ENCODE measurements at places on chromosomes 5 and 9. TPM values are rescaled to one million over a fixed set of nuclear protein-coding genes. Genes with fewer than 3 reads are reported as not detected.

RAI14 gene
- total RNA-seq: not detected

FST gene
- 0.49 TPM for total RNA-seq

GBA2 gene
- 57.7 TPM for total RNA-seq

TYRP1 gene
- total RNA-seq: not detected

TMEFF1 gene
- 0.49 TPM for total RNA-seq

- no peaks in the 10 kb centered on the region for H3K27me3 ChIP-seq
- peak; percentile 98 for DNase-seq
- H3K4me3 ChIP-seq: peak within 1 kb of the TSS; percentile 98
- peaks cover 37% of the 10 kb centered on the region for H3K4me1 ChIP-seq
Observed at GRCh38 chr5:150412319-150413175, at the start of gene CD74. CD74 (minus strand) TSS chr5:150412910; CDS start chr5:150412749, 161 bp downstream.

- DNase-seq: no peak
- H3K27me3 ChIP-seq: peaks cover 29% of the 10 kb centered on the region
- H3K4me3 ChIP-seq: no peak overlapping the region
- H3K27ac ChIP-seq: no peak overlapping the region
- H3K36me3 ChIP-seq: no peaks in the 10 kb centered on the region
Observed at GRCh38 chr5:138111937-138112336, 27.3 kb downstream of the NME5 start.

DNA sequence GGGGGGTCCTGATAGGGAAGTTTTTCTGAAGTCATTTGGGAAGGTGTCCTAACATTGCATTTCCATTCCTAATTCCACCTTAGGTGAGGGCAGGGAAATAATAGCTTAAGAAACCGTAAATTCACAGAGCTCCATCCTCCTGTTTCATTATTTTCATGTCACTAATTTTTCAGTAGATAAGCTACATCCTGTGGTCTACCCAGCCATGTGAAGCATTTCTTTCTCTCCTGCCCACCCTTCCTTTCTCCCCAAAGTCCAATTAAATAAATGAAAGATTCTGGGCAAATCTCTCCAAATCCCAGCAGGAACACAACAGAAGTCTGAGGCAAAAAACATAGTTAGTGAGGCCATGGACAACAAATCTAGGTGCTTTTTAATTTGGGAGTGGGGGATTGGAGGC is 95.1 kb upstream of the ERBIN start:
- no peaks in the 10 kb centered on the region for H3K36me3 ChIP-seq
- DNase-seq: no peak
- no peak overlapping the region for H3K4me3 ChIP-seq
- H3K27ac ChIP-seq: no peak overlapping the region

DNA sequence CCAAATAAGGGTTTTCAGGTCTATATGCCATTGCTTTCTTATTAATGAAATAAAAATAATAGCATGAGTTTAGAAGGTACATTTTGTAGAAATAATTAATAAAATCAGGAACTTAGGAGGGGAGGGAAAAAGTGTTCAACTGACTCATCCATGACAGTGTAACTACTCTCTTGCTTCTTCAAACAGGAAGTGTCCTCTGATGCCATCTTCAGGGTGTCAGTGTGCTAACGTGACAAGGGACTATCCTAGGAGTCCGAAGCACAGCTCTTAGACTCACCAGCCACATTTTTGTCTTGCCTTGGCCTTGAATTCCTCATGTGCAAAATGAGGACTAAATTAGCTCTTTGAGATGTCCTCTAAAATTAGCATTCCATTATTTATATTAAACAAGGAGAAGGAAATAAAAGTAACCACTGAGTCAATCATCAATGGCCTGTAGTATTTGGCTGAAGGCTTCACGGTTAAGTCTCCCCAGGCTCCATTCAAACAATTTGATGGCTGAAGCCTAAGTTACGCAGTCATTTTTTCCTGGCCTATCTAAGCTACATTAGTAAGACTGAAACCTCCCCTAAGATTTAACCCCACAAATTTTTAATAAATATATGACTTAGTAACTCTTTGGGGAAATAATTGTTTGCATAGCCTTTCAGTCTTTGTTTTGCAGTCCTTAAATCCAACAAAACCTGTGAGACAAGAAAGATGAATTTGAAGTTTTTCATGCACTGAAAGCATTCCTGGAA is 151.1 kb downstream of the ARL15 start:
- H3K36me3 ChIP-seq: peaks cover 2% of the 10 kb centered on the region
- no peak overlapping the region for H3K27ac ChIP-seq
- no peak for DNase-seq
- H3K4me3 ChIP-seq: no peak overlapping the region

DNA sequence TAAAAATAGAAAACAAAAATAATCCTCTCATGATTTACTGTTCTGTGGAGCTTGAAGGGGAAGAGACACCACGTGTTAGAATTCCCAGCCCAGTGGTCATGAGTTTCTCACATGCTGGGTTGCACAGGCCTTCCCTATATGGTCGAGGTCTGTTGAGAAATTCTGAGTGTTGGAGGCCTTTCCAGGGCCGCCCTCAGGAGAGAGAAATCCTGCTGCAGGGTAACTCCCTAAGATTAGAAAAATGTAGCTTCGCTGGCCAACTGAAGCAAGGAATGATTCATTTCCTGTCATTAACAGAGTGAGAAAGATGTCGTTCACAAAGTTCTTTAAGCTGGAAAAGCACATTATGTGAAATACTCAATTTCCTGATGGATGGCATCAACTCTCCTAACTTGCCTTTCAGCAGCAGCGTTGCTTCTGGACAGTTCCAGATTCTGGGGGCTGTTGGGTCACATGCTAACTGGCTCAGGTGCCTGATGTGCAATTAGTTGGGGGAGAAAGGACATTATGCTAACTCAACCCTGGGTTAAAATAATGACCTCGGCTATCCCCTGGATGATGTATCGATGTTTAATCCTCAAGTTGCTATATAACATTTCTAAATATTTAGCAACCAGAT is 104.8 kb upstream of the CD180 start:
- no peak overlapping the region for H3K27ac ChIP-seq
- H3K27me3 ChIP-seq: peaks cover 3% of the 10 kb centered on the region
- peaks cover 6% of the 10 kb centered on the region for H3K4me1 ChIP-seq
- H3K36me3 ChIP-seq: no peaks in the 10 kb centered on the region

DNA sequence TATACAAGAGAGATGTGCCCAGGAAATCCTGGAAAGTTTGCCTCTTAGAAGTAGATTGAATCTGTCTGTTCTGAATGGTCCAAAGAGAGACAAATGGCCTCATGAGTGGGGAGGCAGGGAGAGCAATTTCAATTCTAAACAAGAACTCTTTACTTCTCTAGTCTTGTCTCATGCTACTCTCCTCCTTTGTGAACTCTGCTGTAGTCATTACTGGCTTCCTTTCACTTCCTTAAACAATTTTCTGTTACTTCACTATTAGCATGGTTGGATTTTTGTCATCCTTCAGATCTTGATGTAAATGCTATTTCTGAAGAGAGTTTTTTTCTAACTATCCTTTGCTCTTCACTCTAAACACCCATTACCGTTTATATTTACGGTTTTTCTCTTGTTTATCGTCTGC is 54.0 kb upstream of the GRIN3A start:
- no peak for DNase-seq
- H3K27me3 ChIP-seq: no peaks in the 10 kb centered on the region
- no peaks in the 10 kb centered on the region for H3K4me1 ChIP-seq
- no peaks in the 10 kb centered on the region for H3K36me3 ChIP-seq

All from activated CD8-positive, alpha-beta memory T cell treated with anti-CD3 and anti-CD28 coated beads, Interleukin-2, amount 10 ng/mL, durations not matched to agents 7 days and 5 days (primary cell).